Stimulated activated CD8-positive, alpha-beta memory T cell treated with anti-CD3 and anti-CD28 coated beads, Interleukin-15, amount 100 ng/mL, for 1 hour (primary cell): ENCODE measurements at places on chromosomes 5 and 9.

DNA sequence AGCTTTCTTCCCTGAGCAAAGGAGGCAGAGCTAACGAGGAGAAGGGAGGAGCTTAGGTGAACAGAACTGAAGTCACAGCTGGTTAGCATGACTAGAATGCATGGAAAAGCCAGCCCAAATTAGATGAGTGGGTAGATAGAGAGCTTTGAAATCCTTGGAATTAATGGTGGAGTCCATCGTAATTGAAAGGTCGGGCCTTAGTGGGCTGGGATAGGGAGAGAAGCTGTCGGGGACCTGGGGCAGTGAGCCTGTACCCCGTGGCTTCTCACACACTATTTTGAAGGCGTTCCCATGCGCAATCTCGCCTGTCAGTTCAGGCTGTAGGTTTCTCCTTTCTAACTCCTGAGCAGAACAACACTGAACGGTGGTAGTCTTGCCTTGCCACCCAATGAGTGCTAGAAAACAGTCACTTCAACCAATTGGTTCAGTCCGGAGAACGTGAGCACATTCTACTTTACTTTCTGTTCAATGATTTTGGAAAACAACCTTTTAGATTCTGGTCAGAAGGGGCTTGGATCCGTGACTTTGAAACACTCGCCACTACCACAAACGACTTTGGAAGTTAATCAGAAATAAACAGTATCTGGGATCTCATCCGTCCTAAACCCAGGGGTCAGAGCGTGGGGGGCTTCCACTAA lies 655 bp upstream of the RAI14 start:
- no peak for DNase-seq

GRCh38 chr5:139105621-139106071 lies 92.5 kb downstream of the SIL1 start:
- DNase-seq, result no peak

GRCh38 chr9:37429441-37430285 lies 7.2 kb downstream of the GRHPR start:
- no peak for DNase-seq

- no peak for DNase-seq
These were observed 122.7 kb downstream of the ST8SIA4 start for GRCh38 chr5:100780376-100780870.

GRCh38 chr5:36659411-36659810 lies 53.0 kb downstream of the SLC1A3 start:
- no peak for DNase-seq

GRCh38 chr9:129610473-129611306 lies 10.2 kb downstream of the C9orf50 start:
- peak; percentile 59 for DNase-seq

- DNase-seq, result no peak
These were observed 211.3 kb upstream of the KLF4 start for GRCh38 chr9:107700847-107701246.

GRCh38 chr5:162174358-162174974 lies 106.9 kb downstream of the GABRG2 start:
- DNase-seq, result no peak

DNA sequence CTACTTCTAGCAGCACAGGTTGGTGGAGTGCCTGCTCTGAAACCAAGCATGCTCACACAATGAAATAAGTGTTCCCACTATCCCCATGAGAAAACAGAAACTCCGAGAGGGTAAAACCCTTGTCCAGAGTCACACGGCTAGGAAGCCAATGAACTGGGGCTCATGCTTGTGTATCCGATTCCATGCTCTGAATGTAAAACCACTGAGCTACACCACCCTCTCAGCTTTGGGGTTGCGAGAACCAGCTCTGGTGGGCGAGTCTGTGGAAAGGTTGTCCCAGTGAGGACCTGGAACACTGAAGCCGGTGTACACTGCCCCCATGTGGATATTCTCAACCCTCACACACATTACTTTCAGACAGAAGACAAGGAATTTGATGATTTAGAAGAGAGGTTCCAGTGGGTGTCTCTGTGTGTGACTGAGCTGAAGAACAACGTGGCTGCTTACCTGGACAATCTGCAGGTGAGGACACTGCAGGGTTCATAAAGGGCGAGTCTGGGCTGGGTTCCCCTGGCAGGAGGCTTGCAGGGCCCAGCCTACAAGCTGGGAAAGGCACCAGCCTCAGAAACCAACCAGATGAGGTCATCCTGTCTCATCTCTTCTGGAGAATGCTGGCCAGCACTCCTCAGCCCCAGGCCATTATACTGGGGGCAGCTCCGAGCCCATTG lies 37.4 kb downstream of the ARHGEF37 start:
- no peak for DNase-seq

DNA sequence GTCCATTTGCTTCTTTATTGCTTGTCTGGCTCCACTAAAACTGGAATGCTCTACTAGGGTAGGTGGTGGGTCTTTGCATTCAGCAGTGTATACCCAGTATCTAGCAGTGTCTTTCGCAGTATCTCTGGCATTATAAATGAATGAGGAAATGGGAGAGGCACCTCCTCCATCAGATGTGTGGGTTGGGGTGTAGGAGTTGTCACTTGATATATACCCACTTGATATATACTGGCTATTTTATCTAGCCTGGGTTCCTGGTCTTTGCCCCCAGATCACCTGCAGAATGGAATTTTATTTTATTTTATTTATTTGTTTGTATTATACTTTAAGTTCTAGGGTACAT lies 208.5 kb downstream of the PARP8 start:
- DNase-seq, result no peak

DNA sequence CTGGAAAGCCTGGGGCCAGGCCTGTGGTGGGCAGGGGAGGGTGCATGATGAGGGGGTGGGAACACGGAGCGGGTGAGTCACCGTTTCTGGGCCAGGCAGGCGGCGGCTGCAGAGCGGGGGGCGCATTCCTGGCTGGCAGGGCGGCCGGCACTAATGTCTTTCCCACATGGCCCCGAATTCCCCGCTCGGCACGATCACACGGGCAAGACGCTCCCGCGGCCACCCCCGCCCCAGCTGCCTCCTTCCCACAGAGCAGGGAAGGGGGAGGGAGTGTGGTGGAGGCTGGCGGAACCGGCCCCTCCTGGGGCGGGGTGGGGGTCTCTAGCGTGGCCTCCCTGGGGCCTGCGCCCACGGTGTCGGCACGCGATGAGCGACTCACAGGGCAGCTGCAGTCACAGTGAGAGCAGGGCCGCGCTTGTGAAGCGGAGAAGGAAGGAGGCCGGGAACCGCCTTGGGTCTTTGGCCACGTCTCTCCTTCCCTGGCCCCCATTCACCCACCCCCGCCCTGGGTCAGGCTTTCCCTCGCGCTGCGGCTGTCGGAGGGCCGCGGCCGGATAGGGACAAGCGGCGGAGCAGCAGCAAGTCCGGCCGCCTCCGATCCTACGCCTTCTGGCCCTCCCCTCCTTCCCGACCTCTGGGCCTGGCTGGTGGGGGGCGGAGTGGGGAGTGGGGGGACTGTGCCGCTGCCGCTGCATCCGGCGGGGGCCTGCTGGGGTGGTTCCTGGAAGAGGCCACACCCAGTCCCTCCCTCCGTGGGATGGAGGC lies 48.9 kb downstream of the CXXC5 start:
- no peak for DNase-seq

DNA sequence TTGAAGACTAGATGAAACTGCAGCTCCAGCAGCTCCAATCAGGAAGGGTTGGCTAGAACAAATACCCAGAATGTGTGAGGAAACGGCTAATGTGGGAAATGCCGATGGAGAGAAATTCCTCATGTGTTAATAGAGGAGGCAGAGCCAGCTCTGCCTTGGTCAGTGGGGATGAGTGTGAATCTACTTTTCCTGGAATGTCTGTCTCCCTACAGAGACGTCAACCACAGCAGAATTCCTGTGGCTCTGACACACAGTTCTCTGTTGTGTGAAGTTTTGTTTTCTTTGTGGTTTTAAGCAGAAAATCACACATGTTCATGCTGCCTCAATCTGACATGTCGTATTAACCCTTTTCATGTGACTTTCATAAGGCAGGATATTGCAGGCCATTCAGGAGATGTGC lies 476.6 kb upstream of the WWC1 start:
- no peak for DNase-seq
